ENCODE measurements at places on chromosomes 11 and 22.

- no peak for DNase-seq
Observed at GRCh38 chr11:107787733-107788132, 70.9 kb downstream of the SLC35F2 start.

DNA sequence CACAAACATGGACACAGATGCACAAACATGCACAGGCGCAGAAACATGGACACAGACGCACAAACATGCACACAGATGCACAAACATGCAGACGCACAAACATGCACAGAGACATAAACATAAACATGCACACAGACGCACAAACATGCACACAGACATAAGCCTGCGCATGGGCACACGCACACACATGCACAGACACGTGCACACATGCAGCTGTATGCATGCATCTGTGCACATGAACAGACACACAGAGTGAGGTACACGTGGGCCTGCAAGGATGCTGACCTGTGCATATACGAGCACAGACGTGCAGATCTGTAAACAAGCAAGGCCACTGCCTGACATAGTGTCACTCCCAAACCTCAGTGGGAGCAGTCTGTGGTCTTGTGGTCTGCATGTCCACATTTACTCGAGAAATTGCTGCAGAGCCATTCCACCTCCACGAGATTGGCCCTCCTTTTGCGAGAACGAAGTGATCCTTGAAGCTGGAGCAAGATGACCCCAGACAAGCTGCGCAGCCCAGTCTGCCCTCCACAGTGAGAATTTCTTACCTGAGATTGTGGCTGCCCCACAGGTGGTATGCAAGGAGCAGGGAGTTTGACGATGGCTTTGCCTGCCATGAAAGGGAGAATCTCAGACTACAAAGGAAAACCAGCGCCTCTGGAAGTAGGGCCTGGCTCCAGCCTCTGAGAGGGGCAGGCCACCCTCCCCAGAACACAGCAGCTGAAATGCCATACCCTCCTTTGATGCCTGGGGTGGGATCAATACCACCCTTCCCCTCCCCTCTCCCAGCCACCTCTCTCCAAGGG lies 299.9 kb downstream of the BRD1 start:
- DNase-seq: no peak

GRCh38 chr22:31212783-31213629 lies 908 bp downstream of the LIMK2 start:
- DNase-seq: no peak

DNA sequence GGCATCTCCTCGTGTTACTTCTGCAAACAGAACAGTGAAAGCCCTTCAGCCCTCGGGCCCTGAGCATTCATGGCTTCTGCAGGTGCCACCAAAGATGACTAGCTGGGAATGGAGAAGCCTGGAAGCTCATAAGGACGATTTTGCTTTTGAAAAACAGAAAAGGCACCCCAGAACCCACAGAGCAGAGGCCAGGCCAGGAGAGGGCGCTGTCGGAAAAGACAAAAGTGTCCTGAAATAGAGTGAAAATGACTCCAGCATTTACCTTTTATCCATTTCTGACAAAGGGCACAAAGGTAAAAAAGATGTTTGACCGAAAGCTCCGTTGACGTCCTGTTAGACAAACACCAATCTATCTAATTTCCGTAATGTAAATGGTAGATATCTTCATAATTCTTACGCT lies 37.6 kb downstream of the ZNF195 start:
- peak; percentile 30 for DNase-seq

GRCh38 chr11:83836883-83837654 lies 550.9 kb upstream of the CCDC90B start:
- DNase-seq: peak; percentile 61

- DNase-seq: no peak
Observed at GRCh38 chr11:44747836-44748235, 21.1 kb downstream of the TSPAN18 start.

DNA sequence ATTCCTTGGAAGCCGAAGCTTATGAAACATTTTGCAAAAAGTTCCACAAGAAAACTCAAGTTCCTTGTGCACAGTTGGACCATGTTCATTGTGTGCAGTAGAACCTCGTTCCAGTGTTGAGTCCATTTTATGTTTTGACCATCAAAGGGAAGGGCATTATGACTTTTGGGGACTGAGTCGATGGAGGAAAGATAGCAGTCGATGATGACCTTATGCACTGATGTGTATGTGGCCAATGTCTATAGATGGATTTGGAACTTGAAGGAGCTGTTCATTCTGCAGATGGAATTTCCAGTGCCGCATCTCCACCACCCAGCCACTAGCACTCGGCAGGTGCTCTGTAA lies 71.5 kb upstream of the IGLL5 start:
- no peak for DNase-seq

- no peak for DNase-seq
Observed at GRCh38 chr11:10680956-10681487, 12.5 kb downstream of the IRAG1 start.

GRCh38 chr22:49658902-49659280 lies 168.8 kb downstream of the BRD1 start:
- no peak for DNase-seq

GRCh38 chr11:5514841-5515240 lies 1.7 kb downstream of the UBQLNL start:
- no peak for DNase-seq

DNA sequence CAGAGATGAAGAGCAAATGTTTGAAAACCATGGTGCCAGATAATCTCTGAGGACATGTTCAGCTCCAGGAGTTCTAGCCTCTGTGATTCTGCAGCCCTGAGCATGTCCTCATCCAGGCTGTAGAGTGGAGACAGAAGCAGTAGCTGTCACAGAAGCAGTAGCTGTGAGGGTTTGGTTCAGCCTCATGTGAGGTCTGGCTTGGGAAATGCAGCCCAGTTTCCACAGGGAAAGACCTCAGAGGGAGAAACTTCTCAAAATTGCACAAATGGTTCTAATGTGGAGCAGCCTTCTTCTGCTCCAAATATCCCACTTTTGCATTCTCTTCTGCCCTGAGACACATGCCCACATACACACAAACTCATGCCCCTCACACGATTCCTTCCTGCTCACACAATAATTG lies 48.4 kb downstream of the DBX1 start:
- DNase-seq: no peak

GRCh38 chr11:125441648-125442410 lies 54.2 kb downstream of the FEZ1 start:
- no peak for DNase-seq

GRCh38 chr11:67041602-67042001 lies 15.0 kb upstream of the RHOD start:
- DNase-seq: no peak

GRCh38 chr22:23055449-23056179 lies 14.7 kb upstream of the GNAZ start:
- DNase-seq: no peak

DNA sequence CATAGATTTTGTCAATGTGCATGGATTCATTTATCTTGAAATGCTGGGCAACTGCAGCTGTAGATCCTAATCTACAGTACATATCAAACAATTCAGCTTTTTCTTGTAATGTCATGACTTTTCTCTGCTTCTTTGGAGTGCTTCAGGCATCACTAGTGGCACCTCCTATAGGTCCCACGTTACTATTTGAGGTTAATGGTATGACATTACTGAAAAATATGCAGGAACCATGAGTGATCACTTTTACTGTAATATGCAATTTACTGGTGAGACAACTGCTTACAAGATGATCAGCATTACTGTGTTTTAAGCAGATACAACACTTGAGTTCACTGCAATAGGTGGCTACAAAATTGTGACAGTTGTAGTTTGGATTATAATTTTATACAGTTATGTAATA lies 3.0 kb downstream of the CENATAC start:
- DNase-seq: no peak

- no peak for DNase-seq
Observed at GRCh38 chr22:45201678-45202332, 38.1 kb downstream of the NUP50 start.

GRCh38 chr22:30628491-30628890 lies 7.1 kb upstream of the SLC35E4 start:
- DNase-seq: no peak

- DNase-seq: no peak
Observed at GRCh38 chr11:74018331-74019005, 9.6 kb upstream of the UCP3 start.

All from NCI-H774 (cell line).